ENCODE measurements at places on chromosomes 2 and 18.

GRCh38 chr2:133063775-133064174 lies 393.8 kb upstream of the LYPD1 start:
- no peak for DNase-seq

DNA sequence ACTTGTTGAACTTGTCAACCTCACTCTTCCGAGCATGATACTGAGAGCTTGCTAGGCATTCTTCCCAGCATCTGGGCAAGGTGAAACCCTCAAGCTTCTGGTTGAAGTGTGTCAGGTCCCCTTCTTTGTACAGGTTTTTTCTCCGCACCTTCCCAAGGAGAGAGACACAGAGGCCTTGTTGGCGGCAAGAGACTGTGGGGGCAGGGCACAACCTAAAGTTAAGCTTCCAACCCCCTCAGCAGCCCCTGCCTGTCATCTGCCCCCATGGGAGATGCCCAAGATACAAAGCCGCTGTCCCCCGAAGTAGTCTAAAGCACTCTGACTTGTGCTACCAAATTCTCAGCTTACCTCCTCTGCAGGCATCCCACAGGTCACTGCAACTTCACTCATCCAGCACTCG lies 64.9 kb downstream of the XDH start:
- no peak for DNase-seq

DNA sequence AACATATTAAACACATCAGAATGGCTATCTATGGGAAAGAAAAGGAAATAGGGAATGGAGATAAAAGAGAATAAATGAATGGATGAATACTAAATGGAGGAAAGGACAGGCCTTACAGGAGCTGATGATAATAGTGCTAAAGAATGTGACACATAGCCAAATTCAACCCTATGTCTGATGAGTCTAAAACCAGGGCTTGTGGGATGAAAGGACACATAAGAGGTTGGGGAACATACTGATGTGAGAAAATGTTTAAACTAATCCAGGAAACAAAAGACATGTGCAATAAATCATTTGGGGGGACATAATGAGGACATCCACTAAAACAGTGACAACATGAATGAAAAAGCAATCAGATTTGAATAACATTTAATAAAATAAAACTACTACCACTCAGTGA lies 120.0 kb downstream of the DYM start:
- no peak for DNase-seq

DNA sequence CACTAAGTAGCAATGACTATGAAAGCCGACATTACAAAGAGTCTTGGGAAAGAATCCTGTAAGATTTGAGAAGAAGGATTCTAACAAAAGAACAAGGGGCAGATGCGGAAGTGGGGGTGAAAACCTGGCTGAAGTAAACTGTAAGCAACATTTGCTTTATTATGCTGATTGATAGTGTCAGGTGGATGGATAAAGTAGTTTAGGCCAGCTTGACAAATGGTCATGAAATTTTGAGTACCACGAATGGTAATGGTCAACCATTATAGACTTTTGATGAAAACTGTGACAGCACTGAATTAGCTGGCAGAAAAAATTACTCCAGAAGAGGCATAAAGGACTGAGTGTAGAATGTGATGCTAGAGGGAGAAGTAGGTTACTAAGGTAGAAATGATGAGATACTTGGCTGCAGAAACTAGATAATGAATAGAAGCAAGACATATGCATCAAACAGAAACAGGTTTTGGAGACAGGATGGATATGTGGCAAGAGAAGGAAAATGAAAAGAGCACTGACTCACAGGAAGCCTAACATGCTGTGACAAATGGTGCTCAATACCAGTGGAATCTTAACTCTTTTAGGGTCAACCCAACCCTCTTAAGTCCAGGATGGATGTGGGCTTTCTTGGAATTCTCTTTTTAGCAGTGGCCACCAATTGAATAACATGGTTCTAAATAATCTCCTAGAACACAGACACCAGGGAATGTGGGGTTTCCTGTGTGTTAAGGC lies 6.8 kb downstream of the THUMPD2 start:
- no peak for DNase-seq

DNA sequence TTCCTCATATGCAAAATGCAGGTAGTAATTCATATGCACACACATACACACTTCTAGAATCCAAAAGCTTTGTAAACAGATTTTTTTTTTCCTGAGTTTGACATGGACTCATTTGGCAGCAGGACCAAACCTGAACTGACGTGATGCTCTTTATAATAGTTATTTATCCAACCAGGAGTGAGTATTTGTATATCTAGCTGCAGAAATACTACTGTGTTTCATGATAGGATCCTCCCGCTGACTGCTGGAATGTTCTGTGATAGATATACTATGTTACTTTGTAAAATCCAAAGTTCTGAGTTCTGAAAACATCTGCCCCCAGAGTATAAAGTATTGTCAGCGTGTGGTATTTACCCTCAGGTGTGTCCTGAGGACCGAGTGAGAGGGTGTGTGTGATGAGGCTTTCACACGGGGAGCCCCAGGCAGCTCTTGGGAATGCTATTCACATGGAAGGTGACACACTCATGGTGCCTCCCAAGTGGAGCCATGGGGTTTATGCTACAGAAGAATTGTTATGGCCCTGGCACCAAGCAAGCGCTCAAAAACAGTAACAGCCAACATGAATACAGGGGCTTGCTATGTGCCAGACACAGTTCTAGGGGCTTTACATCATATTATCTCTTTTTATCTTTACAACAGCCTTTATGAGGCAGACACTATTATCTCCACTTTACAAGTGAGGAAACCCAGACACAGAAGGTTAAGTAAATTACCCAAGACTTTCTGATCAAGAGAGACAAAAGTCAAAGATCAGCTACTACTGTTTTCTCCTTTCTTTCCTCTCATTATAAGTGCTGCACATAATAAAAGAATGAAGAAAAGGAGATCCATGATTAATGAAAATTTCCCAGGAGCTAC lies 16.7 kb upstream of the TXNDC2 start:
- DNase-seq = no peak

DNA sequence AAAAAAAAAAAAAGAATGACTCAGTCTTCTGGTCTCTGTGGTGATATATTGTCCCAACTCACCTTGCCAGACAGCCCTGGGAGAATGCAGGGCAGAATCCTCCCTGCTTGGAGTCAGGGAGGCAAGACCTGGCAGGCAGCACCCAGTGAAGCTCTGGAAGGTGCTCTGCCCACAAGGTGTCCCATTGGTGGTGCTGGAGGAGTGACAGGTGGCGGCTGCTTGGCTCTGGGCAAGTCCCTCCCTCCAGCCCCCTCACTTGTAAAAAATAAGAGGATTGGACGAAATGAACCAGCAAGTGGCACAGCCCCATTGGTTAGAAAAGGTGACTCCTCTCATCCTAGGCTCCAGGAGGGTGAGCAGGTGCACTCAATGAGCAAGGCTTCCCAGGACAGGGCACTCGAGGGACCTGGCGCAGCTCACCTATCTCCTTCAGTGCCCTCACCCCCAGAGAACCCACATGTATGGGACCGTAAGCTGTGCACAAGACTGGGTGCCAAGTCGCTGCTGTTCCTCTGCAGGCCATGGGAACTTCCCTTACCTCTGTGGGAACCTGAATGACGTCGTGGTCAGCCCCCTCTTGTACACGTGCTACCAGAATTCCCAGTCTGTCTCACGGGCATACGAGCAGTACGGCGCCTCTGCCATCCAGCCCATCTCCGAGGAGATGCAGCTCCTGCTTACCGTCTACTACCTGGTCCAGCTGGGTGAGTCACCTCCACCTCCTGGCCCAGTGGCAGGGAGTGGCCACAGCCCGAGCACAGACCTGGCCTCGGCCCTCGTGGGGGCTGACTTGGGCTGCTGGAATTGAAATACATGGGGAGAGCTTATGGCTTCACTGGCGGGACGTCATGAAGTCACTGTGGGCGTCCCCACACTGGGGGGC lies 54.6 kb downstream of the GREB1 start:
- no peak for DNase-seq

GRCh38 chr2:236366397-236366796 lies 102.2 kb upstream of the ASB18 start:
- no peak for DNase-seq

GRCh38 chr18:47510831-47511230 lies 259.4 kb upstream of the SKOR2 start:
- DNase-seq = no peak

GRCh38 chr18:41594582-41594981 lies 360.5 kb upstream of the PIK3C3 start:
- DNase-seq = peak; percentile 15

DNA sequence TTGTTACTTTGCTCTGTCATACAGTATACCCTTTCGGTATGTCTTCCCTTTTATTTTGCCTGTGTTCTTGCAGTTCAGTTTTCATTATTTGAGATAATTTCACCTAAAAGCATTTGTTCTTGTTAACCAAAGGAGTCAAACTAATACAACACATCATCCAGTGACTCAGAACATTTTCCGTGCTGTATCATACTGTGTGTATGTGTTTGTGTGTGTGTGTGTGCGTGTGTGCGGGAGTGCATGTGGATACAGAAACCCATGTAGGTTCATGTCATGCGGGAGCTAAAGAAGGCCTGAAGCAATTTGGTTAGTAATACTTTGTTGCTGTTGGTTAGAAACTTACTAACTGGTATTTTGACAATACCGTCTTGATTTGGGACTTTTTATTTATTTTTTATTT lies 60.0 kb downstream of the CEP192 start:
- no peak for DNase-seq

GRCh38 chr2:43798300-43798699 lies 24.5 kb downstream of the DYNC2LI1 start:
- DNase-seq = no peak

DNA sequence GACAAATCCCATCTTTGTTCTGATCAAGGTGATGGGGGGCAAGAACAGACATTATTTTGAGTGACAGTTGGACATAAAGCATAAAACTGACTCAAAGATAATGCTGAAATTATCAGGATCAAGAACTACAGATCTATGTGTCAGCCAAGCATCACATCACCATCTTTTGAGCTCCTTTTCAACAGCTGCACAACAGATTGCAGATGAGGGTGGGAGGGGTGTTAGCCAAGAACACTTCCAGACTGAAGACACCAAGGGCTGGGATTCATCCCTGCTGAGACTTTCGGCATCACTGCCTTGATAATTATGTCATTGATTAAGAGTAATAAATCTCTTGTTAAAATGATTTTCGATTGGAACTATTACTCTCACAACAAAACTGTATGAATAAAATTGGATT lies 191.5 kb upstream of the NETO1 start:
- DNase-seq = peak; percentile 89

- no peak for DNase-seq
These were observed 281.1 kb upstream of the RAB12 start for GRCh38 chr18:8328126-8328525.

DNA sequence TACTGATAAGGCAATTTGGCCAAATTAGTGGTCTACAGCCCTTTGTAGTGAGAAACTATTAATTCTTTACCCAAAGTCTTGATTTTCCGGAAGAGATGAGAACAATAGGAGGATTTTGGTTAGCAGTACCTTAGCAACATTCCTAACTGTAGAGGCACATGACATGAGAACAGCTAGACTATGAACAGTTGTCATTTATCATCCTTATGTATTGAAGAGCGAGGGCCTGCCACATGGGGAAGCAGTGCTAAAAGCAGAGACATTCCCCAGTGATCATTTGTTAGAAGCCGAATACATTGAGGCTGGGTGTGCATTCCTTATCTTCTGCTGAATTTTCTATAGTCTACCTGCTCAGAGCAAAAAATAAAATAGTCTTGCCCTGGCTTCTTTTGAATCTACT lies 65.2 kb downstream of the RBBP8 start:
- no peak for DNase-seq

GRCh38 chr2:98477036-98477435 lies 32.4 kb downstream of the INPP4A start:
- no peak for DNase-seq

DNA sequence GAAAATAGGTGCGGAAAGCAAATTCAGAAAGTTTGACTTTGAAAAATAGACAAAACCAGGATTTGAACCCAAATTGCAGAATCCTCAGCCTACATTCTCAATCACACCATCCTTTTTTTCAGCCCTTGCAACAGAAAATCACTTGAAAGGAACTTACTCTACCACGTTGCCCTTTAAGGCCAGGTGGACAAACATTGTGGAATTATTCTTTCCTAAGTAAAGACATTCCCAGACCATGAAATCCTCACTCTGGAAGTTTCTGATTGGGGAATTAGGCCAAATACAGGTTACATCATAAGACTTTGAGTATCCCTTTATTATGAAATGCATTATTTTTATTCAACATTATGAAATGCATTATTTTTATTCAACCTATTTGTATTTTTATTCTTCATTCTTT lies 259.4 kb downstream of the RAD51AP2 start:
- DNase-seq = no peak

- DNase-seq = no peak
These were observed 18.7 kb downstream of the CLK1 start for GRCh38 chr2:200845669-200846325.

- DNase-seq = no peak
These were observed 11.0 kb downstream of the CDH7 start for GRCh38 chr18:65761636-65762295.

DNA sequence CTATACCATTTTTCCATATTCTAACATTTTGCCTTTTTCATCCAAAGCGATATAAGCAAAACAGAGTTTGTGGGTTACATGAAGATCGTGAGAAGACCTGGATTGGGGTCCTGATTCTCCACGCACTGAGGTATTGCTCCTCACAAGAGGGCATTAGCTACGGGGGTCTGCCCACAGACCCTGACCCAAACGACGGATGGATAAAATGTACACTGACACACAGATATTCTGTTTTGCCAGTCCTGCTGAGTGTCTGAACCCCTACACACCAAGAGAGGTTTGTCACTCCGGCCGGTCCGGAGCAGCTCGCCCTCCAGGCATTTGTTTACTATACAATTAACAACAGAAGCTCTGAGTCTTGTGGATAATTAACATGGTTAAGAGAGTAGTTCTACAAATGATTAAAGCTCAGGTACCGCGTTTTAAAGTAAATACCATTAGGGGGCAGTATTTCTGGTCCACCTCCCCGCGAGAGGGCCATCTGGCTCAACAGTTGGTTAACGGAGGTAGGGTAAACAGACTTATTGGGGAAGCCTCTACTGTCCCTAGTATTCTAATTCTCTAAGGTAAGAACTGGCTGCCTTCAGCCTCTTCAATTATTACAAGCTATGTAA lies 28.4 kb downstream of the SCYGR8 start:
- DNase-seq = peak; percentile 62

DNA sequence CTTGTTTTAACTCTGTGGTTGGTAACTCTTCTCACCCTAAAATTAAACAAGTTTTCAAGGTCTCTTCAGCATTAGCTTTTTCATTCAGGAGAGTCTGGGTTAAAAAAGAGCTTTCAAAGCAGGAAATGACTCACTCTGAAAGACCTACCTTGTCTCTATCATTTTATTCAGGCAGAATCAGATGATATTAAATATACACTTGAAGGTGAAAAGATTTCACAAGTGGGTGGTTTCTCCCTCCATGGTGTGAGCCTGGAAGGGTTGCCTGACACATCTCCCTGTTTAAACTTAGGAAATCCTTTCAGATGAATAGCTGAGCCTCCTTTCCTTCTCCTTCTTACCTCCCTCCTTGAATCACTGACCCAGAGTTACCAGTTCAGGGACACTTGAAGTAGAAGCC lies 1402.0 kb upstream of the PIK3C3 start:
- no peak for DNase-seq

Measured in NCI-H524 (cell line).